ENCODE measurements at places on chromosomes 1 and 21.

GRCh38 chr1:197663162-197663953 is 111.9 kb downstream of the DENND1B start:
- DNase-seq: no peak

GRCh38 chr1:65259816-65260215 is 49.5 kb upstream of the DNAJC6 start:
- no peak for DNase-seq

- no peak for DNase-seq
Observed at GRCh38 chr21:36703626-36704280, 4.8 kb downstream of the SIM2 start.

- DNase-seq: no peak
Observed at GRCh38 chr1:212684076-212684475, 15.6 kb downstream of the BATF3 start.

- DNase-seq: no peak
Observed at GRCh38 chr21:42531771-42532170, 18.1 kb downstream of the SLC37A1 start.

DNA sequence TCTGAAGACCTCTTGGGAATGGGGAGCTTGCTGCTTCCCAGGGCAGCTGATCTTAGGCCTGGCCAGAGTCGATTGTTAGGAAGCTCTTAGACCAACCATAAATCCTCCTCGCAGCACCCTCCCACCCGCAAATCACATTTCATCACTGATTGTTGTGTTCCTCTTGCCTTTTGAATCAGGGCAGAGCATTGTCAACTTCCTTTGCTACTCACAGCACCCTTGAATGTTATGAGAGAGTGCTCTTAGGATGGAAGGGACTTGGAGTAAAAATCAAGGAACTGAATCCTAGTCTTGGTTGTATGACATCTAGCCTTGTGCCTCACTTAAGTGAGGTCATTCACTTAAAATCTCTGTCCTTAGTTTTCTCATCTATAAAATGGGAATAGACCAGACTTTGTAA is 3.0 kb downstream of the VASH2 start:
- no peak for DNase-seq

GRCh38 chr1:17743925-17744324 is 11.2 kb upstream of the ACTL8 start:
- DNase-seq: no peak
